Gastrocnemius medialis (tissue), 4 donors: ENCODE measurements at places on chromosomes 13 and 19. TPM values are rescaled to one million over a fixed set of nuclear protein-coding genes. Genes with fewer than 3 reads are reported as not detected.

- no peak for DNase-seq
Measured at GRCh38 chr13:102772042-102772425, 1.6 kb downstream of the TEX30 start.

ZNF829 gene
- total RNA-seq = 0.97 TPM

FCAR gene
- 0.33 TPM for total RNA-seq

DNA sequence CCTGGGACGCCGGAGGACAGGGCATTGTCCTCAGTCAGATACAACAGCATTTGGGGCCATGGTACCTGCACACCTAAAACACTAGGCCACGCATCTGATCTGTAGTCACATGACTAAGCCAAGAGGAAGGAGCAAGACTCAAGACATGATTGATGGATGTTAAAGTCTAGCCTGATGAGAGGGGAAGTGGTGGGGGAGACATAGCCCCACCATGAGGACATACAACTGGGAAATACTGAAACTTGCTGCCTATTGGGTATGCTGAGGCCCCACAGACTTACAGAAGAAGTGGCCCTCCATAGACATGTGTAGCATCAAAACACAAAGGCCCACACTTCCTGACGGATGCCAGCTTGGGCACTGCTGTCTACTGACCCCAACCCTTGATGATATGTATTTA lies 1.4 kb upstream of the ICAM4 start:
- DNase-seq = no peak

SYCN gene
- not detected for total RNA-seq

APLP1 gene
- not detected for total RNA-seq

BEST2 gene
- not detected for total RNA-seq

DNA sequence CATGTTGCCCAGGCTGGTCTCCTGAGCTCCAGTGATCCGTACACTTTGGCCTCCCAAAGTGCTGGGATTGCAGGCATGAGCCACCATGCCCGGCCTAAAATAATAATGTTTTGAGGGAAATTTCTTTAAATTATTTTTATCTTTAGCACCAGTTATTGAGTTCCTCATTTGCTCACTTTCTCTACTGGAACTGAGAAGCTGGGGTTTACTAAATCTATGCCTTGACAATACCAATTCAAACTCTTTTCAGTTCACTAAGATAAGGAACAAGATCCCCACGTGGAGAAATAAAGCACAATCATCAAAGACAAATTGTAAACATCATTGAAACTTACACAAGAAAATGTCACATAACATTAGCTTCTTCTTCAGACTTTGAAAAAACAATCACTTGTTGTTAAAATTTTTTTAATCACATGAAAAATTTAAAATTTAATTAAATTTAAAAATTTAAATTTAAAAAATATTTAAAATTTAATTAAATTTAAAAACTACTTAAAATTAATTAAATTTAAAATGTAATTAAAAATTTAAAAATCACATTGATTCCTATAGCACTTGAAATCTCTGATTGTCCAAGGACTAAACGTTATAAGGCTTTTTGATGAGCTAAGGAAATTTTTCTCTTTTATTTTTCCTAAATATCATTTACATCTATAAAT lies 25.2 kb upstream of the XPO4 start:
- DNase-seq = no peak

DNA sequence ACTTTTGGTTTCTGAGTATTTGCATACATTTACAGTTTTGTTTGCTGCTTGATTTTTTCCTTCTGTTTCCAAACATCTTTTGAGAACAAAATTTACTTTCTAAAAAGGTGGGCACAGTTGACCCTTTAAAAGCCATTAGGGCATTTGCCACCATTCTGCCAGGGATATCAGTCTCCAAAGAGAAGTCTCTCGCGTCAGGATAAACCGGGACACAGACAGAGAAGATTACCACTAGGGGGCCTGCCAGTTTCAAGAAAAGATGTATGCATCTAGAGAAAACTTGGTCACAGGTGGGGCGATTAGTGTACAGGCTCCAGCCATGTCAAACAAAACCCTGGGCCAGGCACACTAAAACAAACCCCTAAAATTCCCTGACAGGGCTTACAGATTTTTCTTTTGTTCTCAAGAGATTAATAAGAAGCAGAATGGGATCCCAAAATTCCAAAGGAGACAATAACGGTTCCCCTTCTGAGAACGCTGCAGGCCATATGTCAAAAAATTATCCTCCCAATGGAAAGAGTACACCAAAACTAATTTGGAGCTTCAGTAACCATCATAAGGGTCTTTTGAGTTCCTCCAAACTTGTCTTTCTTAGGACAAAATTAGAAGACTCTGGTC lies 10.7 kb upstream of the PABPC3 start:
- no peak for DNase-seq

SMIM44 gene
- total RNA-seq = not detected

DNA sequence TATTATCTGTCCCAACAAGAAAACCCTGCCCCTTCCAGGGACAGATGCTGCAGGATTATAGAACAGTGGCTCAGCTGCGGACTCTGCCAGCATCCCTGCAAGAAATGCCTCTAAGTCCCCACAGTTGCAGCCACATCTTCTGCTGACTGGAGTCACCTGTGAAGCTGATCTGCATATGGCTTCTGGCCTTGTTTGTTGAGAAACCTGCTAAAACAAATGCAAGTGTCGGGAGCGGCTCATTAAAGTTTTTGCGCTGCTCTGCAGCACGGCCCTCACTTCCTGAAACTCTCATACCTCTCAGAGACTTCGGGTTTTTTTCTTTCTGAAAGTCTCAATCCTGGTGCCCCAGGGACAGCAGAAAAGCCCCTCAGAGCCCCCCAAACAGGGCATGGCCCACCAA lies 725.0 kb downstream of the UQCRFS1 start:
- DNase-seq = no peak

DNA sequence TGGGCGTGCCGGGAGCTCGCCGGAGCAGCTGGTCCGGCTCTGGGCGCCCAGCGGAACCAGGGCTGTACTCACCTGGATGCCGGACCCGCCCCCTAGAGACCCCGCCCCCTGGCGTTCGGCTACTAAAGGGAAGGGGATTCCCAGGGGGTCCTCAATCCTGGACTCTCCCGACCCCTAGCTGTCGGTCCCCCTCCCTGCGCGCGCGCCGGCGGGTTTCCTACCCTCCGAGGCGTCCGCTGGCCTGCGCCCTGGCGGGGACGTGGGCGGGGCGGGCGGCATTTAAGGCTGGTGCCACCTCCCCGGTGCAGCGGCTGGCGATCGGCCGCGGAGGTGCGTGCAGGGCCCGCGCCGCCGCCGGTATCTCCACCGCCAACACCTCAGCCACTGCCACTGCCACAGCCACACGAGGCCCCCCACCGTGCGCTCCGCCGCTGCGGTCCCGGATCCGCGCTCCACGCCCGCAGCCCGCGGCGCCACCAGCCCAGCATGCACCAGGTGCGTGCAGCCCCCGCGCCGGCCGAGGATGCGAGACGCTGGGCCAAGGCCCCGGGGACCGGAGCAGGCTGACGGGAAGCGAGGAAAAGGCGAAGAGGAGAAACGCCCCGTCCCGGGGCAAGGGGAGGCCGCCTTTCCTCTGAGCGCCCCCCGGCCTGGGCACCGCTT lies at the start of gene ATP12A:
ATP12A (plus strand) TSS at position 151 of the 663 bp plus-strand sequence; CDS start at position 487, 336 bp downstream.
- DNase-seq = no peak

GRCh38 chr19:18478545-18479311 lies 40.8 kb upstream of the ISYNA1 start:
- peak; percentile 87 for DNase-seq

DNA sequence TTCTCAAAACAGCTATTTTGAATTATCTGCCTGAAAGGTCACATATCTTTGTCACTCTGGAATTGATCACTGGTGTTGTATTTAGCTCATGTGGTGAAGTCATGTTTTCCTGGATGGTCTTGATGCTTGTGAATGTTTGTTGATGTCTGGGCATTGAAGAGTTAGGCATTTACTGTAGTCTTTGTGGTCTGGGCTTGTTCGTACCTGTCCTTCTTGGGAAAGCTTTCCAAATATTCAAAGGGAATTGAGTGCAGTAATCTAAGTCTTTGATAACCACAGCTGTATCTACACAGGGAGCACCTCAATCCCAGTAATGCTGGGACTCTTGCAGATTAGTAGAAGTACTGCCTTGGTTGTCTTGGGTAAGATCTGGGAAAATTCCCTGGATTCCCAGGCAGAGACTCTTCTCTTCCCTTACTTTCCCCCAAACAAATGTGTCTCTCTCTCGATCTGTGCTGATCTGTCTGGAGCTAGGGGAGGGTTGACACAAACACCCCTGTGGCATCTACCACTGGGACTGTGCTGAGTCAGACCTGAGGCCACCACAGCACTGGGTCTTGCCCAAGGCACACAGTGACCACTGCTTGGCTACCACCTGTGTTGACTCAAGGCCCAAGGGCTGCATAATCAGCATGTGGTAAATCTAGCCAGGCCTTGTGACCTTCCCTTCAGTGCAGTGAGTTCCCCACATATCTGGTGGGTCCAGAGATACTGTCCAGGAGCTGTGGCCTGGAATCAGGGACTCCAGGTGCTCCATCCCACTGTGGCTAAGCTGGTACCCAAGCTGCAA lies 5.5 kb upstream of the CYP4F3 start:
- no peak for DNase-seq

GRCh38 chr13:73411067-73411809 lies 352.4 kb downstream of the KLF5 start:
- DNase-seq = no peak

- no peak for DNase-seq
Measured at GRCh38 chr13:74171641-74172040, 37.4 kb upstream of the KLF12 start.

GRCh38 chr13:23705583-23705982 lies 135.4 kb downstream of the TNFRSF19 start:
- no peak for DNase-seq

CPB2 gene
- total RNA-seq = not detected

DNA sequence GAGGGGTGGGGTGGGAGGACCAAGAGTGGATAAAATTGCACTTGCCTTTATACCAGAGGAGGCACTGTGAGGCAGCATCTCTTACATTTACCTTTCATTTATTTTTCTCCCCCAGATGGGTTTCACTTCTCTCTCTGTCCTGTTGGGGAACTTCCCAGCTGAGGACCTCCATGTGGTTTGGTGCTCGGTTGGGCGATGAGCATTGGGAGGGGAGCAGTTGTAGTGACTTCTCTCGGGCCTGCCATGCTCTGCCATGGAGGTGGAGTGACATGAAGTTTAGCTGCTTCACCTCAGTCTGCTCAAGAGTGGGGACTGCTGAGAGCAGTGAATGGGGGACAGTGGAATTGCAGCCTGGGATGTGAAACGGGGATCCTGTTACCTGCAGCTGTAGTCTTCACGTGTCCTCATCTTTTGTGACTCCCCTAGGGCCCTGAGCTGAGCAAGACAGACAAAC lies 23.1 kb upstream of the CXCL17 start:
- no peak for DNase-seq

CD37 gene
- total RNA-seq = 2.6 TPM

GRCh38 chr19:14992780-14993179 lies 13.1 kb upstream of the SLC1A6 start:
- no peak for DNase-seq

GRCh38 chr13:50098693-50099092 lies 83.4 kb downstream of the KCNRG start:
- no peak for DNase-seq

- no peak for DNase-seq
Measured at GRCh38 chr13:34513526-34513925, 428.5 kb upstream of the NBEA start.

MAP3K10 gene
- total RNA-seq = 16.4 TPM

DNA sequence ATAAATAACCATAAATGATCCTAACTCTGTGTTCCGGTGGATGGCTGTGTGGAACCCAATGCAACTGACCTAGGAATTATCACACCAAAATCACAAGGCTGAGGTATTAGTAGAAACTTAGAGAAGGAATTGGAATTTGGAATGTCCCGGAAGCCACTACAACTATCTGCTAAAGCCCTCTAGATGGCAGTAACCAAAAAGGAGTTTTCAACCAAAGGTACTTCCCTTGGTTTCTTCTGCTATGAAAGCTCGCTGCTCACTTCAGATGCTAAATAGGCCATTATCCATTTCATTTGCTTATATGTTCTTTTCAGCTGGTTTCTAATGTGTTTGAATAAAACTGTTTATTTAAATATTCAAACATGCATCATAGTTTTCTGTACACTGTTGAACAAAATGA lies 1589.1 kb upstream of the SPRY2 start:
- no peak for DNase-seq

TPM4 gene
- total RNA-seq = 62.8 TPM

DNA sequence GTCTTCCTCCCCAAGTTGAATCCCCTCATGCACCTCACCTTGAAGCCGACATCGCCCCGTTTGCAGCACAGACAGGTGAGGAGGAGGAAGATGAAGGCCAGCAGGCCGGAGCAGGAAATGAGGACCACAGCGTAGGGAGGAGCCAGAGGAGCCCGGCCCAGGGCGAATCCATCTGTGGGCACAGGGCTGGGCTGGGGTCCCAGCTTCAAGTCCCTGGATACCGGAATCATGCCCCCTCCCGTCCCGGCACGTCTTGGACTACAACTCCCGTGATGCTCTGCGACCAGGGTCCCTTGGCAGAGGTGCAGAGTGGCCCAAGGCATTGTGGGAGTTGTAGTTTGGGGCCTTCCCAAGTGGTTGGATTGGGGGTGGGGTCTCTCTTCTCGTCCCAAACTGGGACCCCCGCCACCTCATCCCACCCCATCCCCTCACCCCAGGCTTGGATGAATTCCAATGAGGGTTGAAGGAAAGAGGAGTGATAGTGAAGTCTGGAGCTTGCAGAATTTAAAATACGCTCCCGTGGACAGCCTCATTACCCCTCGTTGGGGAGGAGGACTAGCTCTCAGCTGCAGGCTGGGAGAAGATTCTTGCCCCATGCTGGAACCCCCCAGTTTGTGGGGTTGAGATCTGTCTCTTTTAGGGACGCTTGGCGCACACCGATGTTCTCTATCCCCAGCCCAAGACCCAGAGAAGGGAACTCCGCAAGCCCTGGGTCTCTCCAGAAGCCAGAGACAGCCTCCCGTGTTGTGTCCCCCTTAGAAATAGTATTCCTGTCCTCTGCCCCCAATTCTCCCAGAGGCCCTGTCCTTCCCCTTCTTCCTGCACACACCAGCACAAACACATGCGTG lies 990 bp downstream of the LMTK3 start:
- peak; percentile 58 for DNase-seq

DNA sequence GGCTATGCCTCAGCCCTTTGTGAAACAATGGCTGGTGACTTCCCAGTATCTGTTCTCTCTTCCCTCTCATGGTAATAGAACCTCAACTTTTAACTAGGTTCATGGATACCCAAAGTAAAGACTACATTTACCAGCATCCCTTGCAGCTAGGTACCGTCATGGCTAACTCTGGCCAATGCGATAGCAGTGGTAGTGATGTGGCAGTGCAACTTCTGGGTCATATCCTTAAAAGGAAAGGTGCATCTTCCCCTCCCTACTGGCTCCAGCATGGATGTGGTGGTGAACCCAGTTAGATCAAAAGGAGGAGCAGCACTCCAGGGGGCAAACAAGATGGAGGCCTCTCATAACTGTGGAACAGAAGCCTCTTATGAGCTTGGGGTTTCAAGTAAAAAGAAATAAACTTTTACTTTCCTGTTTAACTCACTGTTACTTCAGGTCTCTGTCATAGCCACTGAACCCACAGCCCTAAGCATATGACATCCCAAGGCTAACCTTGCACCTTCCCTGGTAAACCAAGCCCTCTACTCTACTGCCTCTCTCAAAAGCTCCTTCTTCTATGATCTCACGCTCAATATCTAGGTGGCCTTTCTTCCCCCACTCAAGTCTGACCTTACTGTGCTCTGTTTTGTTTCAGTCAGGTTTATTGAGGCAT lies 104.4 kb downstream of the DOCK9 start:
- no peak for DNase-seq

OVOL3 gene
- total RNA-seq = not detected

- no peak for DNase-seq
Measured at GRCh38 chr13:44819772-44820171, 169.5 kb downstream of the NUFIP1 start.

GADD45GIP1 gene
- total RNA-seq = 67.9 TPM

GRCh38 chr19:33134571-33135041 lies 2.7 kb downstream of the WDR88 start:
- DNase-seq = no peak
